Amniotic epithelial cell (primary cell): ENCODE measurements at places on chromosomes 4 and X.

- DNase-seq, result peak; percentile 65
Observed at GRCh38 chr4:53432528-53433424, 55.3 kb downstream of the FIP1L1 start.

- DNase-seq, result no peak
Observed at GRCh38 chr4:16938512-16939040, 40.1 kb upstream of the LDB2 start.

DNA sequence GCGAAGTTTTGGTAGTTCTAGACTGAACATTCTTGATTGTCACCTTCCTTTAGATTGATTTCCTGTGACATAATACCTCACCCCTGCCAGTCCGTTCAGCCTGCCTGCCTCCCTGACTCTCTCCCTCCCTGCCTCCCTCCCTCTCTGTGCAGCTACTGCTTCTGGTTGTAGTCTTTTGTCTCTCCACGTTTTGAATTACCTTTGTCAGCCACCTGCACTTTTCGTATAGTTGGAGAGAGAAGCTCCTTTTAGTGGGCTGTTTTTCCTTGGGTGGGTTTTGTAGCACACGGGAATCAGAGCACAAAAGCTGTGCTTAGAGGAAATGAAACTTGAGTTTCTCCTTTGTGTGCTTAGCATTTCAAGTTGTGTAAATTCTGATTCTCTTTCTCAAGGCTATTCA, 32.6 kb upstream of the MSMO1 start:
- no peak for DNase-seq

GRCh38 chr4:107999932-108000539, 10.3 kb downstream of the HADH start:
- peak; percentile 86 for DNase-seq

GRCh38 chrX:154380153-154380552, 1.1 kb downstream of the EMD start:
- DNase-seq, result no peak

- DNase-seq, result no peak
Observed at GRCh38 chr4:74039315-74039763, 850 bp upstream of the CXCL3 start.

- no peak for DNase-seq
Observed at GRCh38 chr4:125392694-125393093, 77.9 kb downstream of the FAT4 start.

- no peak for DNase-seq
Observed at GRCh38 chrX:19718642-19719041, 168.8 kb downstream of the SH3KBP1 start.

DNA sequence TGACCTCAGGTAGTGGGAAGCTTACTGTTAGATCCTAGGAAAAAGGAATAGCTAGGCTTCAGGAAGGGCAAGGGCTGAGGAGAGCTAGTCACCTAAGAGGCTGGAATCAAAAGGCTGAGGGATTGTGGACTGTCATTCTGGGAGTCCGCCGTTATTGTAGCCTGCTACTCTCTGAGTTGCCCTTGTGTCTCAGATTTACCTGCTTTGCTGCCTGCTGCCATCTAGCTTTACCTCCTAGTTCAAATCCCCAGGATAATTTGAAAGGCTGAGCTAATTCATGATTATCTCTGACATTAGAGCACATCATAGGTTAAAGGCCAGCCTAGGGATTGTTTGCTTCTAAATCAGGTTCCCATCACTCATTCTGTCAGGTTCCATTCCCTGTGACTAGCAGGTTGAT, 120.2 kb downstream of the FHIP1A start:
- DNase-seq, result no peak

- peak; percentile 56 for DNase-seq
Observed at GRCh38 chrX:140057001-140057411, 91.7 kb upstream of the CXorf66 start.

- DNase-seq, result no peak
Observed at GRCh38 chrX:5242091-5242790, 986.4 kb downstream of the NLGN4X start.

DNA sequence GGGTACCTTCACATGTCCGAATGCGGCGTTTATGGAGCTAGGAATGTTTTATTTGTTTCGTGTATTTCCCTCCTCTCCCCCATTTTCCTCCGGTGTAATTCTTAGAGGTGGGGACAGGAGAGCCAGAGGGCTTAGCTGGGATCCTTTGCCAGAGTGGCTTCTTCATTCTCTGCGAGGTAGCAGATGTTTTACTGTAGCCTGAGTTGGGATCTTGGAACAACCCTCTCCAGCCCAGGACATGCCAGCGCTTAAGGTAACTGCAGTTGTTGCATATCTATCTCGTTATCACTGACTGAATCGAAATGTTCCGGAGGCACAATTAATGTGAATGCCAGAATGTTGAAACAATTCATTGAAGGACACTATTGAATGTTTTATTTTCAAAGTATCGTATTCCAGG, 59.0 kb upstream of the DYNLT3 start:
- no peak for DNase-seq
